ENCODE measurements at places on chromosomes 4 and X.

DNA sequence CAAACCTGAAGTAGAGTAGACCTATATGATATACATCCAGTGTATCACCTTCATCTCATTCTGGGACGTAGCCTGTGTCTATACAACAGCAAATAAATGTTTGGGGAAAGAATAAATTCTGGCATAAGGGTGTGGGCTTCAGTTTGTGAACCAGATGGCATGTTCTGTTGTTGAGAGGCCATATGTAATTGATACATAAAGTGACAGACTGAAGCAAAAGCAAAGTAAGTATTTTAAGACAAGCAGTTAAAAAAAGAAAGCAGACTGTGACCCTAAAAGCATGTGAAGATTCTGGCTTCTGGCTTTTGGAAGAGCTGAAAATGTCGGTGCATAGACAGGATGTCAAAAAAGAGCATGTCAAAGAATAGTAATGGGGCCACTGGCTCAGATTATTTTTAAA is 22.9 kb downstream of the MID2 start:
- no peak for DNase-seq

DNA sequence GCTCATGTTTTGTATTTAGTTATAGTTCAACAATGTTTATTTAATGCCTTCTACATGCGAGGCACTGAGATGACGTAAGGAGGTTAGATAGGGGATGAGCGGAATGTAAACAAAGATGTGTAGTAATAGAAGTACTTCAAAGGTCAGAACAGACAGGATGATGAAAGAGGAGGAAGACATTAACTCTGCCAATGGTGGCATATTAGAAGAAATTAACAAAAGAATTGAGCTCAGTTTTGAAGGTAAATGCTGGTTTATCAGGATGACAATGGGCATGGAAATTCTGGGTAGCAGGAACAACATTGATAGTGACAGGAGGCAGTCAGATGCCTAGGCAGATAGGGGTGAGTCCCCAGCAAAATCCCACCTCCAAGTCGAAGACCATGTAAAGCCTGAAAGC is 62.3 kb upstream of the PGRMC2 start:
- no peak for DNase-seq

GRCh38 chrX:37753384-37753783 is 26.5 kb upstream of the CYBB start:
- no peak for DNase-seq

- DNase-seq, result no peak
Observed at GRCh38 chr4:147056940-147057610, 111.4 kb upstream of the TTC29 start.

GRCh38 chrX:109732017-109732801 is 848 bp downstream of the ACSL4 start:
- peak; percentile 4 for DNase-seq

DNA sequence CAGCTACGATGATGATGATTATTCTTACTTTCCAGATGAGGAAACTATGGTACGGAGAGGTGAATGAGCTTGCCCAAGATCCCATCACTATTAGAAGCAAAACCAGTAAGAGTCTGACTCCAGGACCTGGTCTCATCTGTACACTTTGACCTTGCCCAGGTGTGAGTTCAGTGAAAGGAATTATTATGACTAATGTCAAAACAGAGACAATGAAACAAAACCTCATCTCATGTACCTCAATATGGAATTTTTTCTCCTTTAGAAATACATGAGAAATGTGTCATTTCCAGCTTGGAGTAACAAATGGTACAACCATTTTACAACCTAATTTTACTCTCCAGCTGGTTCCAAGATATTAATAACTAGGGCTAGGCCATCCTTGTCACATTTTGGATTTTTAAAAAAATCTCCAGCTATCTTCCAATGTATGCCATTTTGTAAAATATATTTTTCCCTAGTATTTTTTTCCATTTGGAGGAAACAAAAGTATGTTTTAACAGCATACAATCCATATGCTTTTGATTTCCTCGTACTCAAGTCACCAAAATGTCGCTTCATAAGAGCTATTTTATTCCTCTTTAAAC is 213.8 kb downstream of the PTTG2 start:
- DNase-seq, result no peak

- DNase-seq, result no peak
Observed at GRCh38 chr4:152554742-152555141, 18.9 kb upstream of the FBXW7 start.

GRCh38 chr4:37188100-37188499 is 56.4 kb upstream of the NWD2 start:
- no peak for DNase-seq

- no peak for DNase-seq
Observed at GRCh38 chrX:17613979-17614588, 123.2 kb upstream of the SCML1 start.

- DNase-seq, result no peak
Observed at GRCh38 chr4:119933606-119934005, 133.0 kb downstream of the MAD2L1 start.

- no peak for DNase-seq
Observed at GRCh38 chr4:140243278-140243753, 89.3 kb upstream of the MAML3 start.

DNA sequence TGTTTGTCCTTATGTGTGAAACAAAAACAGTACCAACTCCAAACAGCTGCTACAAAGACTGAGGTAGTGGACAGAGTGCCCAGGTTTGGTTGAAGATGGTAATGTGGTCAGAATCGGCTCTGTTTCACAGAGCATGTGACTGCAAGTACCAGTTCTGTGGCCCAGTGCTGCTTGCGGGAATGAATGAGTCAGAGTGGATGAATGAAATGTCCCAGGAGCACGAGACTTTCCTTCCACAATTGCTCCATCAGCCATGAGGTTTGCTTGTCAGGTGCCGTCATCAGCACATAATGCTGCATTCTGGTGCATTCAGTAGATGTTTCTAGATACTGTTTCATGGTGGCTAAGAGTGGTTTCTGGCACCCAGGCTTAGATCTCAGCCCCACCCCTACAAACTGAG is 84.2 kb downstream of the GPR143 start:
- no peak for DNase-seq

GRCh38 chr4:65971686-65972085 is 301.4 kb upstream of the EPHA5 start:
- no peak for DNase-seq

DNA sequence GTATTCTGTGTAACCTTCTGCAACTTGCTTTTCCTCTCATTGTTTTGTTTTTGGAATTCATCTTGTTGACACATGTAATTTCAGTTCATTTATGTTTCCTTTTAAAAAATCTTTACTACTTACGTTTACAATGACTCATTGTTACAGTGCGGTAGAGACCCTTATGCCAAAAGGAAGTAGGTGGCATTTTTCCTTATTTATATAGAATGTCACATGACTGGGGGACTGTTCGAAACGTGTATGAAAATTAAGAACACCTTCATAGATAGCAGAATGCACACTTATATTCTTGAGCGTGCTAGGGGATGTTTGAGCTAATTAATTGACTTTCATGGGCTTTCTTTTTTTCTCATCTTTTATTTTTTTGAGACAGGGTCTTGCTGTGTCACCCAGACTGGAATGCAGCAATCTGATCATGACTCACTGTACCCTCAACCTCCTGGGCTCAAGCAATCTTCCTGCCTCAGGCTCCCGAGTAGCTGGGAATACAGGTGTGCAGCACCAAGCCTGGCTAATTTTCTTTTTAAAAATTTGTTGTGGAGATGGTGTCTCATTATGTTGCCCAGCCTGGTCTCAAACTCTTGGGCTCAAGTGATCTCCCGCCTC is 7.3 kb downstream of the REPS2 start:
- DNase-seq, result no peak

DNA sequence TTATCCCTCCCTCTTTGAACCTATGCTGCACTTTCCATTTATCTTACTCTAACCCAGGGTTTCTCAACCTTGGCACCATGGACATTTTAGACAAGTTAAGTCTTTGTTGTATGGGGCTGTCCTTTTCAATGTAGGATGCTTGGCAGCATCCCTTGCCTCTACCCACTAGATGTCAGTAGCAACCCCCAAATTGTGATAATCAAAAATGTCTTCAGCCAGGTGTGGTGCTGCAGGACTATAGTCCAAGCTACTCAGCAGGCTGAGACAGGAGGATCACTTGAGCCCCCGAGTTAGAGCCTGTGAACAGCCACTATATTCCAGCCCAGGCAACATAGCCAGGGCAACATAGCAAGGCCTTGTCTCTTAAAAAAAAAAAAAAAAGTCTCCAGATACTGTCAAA is 7.0 kb downstream of the LRCH2 start:
- no peak for DNase-seq

GRCh38 chr4:82430964-82431745 is 765 bp downstream of the ENOPH1 start:
- peak; percentile 15 for DNase-seq

GRCh38 chrX:119984652-119985051 is 41.1 kb upstream of the NKAP start:
- no peak for DNase-seq

- DNase-seq, result no peak
Observed at GRCh38 chr4:34643476-34643875, 1600.8 kb downstream of the ARAP2 start.

DNA sequence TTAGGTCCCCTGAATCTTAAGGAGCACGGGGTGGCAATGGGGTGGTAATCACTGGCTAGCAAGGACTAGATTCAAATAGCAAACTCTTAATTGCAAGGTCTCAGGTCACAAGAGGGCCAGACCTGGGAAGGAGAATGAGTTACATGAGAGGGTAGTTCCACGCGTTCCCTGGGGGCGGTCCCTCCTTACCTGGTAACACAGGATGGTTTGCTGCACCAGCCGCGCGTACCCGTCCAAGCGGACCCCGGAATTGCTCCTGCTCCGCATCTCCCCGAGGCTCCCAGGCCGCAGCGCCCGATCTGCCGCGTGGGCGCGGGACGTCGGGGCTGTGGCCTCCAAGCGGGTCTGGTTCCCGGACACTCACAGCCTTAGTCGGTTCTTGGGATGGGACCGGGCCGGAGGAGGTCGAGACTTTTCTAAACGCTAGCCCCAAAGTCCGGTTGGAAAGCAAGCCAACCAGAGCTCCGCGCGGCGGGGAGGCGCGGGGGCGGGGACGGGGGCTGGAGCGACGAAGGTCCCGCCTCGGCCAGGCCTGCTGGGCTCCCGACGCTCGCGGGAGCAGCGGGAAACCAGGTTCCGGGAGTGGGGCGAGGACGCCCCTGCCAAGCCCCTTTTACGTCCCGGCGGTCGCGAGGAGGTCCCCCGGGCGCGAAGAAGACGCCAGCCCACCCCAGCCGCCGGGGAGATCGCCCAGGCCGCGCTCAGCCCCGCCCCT is at the start of gene PHKA2:
Gene PHKA2, minus strand, starts transcription at position 449 of the 715 bp plus-strand sequence. Its CDS starts 182 bp downstream, at position 267.
- DNase-seq, result peak; percentile 29

GRCh38 chrX:95733426-95733825 is 951.2 kb upstream of the DIAPH2 start:
- DNase-seq, result no peak

GRCh38 chrX:78357342-78358055 is 30.1 kb upstream of the CYSLTR1 start:
- no peak for DNase-seq

GRCh38 chr4:114146947-114147618 is 167.6 kb upstream of the ARSJ start:
- no peak for DNase-seq

GRCh38 chrX:52416816-52417215 is 48.0 kb downstream of the XAGE2 start:
- DNase-seq, result no peak

- DNase-seq, result no peak
Observed at GRCh38 chr4:55355555-55355954, 9.5 kb downstream of the SRD5A3 start.

GRCh38 chrX:24241822-24242648 is 71.8 kb downstream of the SUPT20HL2 start:
- no peak for DNase-seq

DNA sequence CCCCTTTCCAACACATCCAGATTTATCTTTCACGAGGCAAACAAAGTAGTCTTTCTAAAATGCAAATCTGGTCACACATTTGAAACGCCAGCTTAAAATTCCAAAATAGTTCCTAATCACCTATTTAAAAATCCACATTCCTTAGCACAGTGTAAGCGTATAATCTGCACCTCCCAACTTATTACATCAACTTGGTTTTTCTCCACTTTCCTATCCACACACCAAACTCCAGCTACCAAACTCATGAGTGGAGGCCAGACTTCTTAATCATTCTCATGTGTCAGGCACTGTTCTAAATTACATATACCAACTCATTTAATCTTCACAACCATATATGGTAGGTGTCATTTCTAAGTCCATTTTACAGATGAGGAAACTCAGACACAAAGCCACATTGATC is 33.8 kb downstream of the ENOX2 start:
- no peak for DNase-seq

DNA sequence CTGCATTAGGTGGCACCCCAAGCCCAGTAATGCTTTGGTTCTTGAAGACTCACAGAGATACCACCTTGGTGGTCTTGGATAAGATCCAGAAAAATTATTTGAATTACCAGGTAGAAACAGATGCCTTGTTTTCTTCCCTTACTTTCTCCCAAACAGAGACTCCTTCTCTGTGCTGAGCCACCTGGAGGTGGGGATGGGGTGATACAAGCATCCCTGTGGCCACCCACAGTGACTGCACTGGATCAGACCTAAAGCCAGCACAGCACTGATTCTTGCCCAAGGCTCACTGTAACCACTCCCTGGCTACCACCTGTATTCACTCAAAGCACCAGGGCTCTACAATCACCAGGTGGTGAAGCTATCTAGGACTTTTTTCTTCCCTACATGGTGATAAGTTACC is 156.8 kb downstream of the TEX13A start:
- DNase-seq, result no peak

GRCh38 chr4:188960411-188961093 is 821.3 kb downstream of the TRIML1 start:
- DNase-seq, result no peak

GRCh38 chr4:116736756-116737155 is 348.6 kb downstream of the TRAM1L1 start:
- no peak for DNase-seq

- no peak for DNase-seq
Observed at GRCh38 chrX:72296991-72297390, 8.7 kb downstream of the CITED1 start.

DNA sequence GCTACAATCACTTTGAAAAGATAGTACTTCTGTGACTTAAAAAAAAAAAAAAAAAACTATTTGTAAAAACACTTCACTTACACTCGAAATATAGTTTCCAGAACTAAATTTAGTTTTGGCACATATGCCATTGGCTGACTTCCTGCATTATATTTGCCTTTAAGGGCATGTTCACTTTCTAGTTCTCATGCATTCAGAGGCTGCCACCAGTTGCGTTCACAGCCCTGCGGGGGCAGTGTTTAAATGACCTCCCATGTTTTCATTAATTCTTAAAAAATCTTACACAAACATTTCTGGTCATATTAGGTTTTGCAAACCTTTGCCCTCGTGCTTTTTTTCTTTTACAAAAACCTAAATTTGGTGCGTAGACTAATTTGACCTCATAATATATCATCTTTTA is 12.4 kb upstream of the ARHGAP6 start:
- DNase-seq, result no peak

DNA sequence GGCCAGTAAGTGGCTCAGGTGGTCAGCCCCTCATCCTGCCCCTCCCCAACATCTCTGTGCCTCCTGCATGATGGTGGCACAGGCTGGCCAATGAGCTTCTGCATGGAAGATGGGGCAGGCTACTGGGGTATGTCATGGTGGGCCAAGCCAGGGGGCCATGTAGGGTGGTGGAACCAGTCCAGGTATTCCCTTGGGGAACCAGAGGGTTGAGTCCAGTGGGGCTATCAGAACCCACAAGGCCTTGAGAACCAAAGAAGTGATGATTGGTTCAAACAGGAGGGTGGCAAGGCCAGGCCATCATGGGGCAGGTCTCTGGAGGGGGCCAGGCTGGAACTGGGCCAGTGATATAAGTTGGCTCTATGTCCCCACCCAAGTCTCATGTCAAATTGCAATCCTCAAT is 18.8 kb upstream of the PPP2R2C start:
- no peak for DNase-seq

- DNase-seq, result no peak
Observed at GRCh38 chr4:74111306-74111975, 12.4 kb upstream of the CXCL2 start.

Data from stimulated activated CD8-positive, alpha-beta memory T cell treated with anti-CD3 and anti-CD28 coated beads, Interleukin-12 subunit alpha, Interleukin-12 subunit beta, amount 100 ng/mL, for 4 hours (primary cell).